COR-L47 (cell line): ENCODE measurements at places on chromosomes 3 and 15.

- DNase-seq = peak; percentile 72
Observed at GRCh38 chr15:40891810-40892446, 2.3 kb upstream of the VPS18 start.

- no peak for DNase-seq
Observed at GRCh38 chr3:149442851-149443544, 31.5 kb upstream of the TM4SF4 start.

GRCh38 chr15:33960549-33960935, 7.8 kb upstream of the CHRM5 start:
- DNase-seq = no peak

DNA sequence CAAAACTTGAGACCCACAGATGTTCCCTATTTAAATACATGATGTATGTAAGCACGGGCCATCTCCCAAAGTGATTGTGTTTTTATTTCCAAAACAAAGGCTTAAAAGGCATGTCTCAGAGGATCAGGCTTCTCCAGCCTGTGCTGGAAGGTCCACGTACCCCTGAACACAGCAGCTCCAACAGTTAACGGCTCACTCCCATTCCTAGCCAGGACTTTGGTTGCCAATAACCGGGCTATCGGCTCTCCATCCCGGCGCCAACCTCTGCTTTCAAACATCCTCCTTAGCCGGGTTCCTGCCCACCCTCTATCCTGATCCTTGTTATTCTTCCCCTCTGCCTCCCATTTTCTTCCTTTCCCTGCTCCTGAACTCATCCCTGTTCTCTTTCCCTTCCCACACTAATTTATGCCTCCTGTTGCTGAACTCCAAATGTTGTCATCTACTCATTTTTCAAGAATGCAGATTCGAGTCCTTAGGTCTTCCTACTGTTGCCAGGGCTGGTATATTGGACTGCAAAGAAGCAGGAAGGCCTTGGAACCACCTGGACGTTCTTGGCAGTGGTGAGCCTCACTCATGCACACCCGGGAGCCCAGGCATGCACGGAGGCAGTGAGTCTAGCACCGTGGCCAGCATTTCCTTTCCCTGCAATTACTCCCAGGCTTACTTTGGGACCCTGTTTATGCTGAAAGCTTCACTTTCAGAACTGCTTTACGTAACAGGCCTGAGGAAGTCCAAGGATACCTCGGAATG, 128.4 kb upstream of the RAD18 start:
- DNase-seq = no peak

GRCh38 chr3:10926256-10926810, 66.2 kb upstream of the SLC6A1 start:
- no peak for DNase-seq

GRCh38 chr3:69324362-69325025, 61.4 kb downstream of the FRMD4B start:
- no peak for DNase-seq

DNA sequence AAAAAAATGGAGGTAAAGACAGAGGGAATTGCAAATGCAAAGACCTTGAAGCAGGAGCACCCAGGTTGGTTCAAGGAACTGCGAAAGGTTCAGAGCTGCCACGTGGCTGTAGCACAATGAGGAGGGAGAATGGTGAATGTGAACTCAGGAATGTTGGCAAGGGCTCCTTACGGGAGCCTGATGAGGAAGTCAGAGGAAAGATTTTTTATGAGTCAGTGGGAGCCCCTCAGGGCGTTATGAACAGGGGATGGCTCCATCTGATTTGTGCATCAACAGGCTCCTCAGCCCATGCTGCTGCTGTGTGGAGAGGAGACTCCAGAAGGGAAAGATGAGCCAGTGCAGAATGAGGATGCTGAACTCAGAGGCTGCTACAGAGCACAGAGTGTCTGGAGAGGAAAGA, 194.4 kb downstream of the ARRDC4 start:
- no peak for DNase-seq

GRCh38 chr3:14352002-14352627, 50.3 kb upstream of the SLC6A6 start:
- no peak for DNase-seq

- peak; percentile 64 for DNase-seq
Observed at GRCh38 chr15:89874926-89875564, 18.7 kb downstream of the AP3S2 start.

DNA sequence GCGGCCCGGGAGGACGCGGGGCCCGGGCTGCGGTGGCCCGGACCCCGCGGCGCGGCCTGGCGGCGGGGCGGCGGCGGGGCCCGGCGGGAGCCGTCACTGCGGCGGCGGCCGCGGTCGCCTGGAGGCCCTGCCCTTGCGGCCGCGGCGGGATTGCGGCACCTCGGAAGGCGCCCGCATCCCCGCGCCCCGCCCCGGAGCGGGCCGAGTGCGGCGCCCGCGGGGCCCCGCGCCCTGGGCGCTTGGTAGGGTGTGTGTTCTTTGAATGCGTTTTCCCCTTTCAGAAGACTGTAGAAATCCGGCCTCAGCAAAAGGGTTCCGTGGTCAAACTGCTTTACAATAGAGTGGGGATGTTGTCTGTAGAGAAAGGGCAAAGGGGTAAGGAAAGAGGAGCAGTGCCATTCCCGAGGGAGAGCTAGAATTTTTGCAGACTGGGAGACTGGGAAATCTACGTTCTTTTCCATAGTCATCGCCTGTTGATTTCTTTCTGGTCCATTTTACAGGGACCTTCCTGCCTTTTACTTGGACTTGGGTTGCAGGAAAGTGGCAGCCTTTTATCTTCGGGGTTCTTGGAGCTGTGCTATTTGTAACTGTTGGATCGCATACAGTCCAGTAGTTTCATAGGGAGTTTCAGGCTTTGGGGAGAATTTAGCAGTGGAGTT, 630 bp downstream of the SNRK start:
- DNase-seq = no peak

GRCh38 chr15:35215093-35215492, 130.0 kb upstream of the NANOGP8 start:
- no peak for DNase-seq
